ENCODE measurements at places on chromosomes 11 and 22. TPM values are rescaled to one million over a fixed set of nuclear protein-coding genes. Genes with fewer than 3 reads are reported as not detected.

DNA sequence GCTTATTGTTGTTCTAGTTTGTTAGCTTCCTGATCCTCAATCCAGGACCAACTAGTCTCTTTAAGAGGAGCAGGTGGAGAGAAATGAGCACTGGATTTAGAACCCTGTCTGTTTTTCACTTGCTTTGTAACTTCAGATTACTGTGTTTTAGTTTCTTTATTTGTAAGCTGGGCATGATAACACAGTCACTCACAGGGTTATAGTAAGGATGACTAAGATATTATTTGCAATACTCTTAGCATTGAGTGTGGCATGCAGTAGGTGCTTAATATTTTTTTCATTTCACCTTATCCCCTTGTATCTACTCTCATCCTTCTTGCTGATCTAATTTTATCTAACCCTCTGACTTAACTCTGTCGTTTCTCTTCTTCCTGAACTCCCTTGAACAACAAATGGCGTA is 33.8 kb downstream of the DNHD1 start:
- DNase-seq = no peak

DNA sequence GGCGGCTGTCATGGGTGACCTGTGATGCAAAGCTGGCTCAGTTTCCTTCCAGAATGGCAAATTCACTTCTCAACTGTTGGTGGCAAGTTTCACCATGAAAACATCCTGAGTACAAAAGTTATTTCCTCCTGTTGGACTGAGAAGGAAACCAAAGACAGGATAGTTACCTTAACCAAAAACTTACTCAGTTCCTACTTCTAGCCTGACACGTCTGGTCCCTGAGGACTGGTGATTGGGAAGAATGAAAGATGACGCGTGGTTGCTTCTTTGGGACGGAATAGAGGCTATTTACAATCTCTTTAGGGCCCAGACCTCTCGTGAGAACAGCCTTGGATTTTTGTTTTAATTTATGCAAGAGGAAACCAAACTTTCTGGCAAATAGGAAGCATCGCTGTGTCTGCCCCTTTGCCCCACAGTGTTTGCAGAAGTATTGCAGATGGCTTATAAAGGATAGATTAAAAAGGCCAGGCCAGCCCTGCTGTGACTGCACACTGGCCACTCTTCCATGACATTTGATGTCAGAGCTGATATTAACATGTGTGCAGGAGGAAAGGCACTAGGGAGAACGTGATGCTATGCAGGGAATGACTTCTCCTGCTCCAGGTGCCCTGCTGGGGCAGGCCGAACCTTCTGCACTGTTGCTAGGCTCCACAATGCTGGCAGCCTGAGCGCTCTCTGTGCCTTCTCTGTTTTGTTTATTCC is 7.6 kb downstream of the VPS26B start:
- DNase-seq = no peak

DNA sequence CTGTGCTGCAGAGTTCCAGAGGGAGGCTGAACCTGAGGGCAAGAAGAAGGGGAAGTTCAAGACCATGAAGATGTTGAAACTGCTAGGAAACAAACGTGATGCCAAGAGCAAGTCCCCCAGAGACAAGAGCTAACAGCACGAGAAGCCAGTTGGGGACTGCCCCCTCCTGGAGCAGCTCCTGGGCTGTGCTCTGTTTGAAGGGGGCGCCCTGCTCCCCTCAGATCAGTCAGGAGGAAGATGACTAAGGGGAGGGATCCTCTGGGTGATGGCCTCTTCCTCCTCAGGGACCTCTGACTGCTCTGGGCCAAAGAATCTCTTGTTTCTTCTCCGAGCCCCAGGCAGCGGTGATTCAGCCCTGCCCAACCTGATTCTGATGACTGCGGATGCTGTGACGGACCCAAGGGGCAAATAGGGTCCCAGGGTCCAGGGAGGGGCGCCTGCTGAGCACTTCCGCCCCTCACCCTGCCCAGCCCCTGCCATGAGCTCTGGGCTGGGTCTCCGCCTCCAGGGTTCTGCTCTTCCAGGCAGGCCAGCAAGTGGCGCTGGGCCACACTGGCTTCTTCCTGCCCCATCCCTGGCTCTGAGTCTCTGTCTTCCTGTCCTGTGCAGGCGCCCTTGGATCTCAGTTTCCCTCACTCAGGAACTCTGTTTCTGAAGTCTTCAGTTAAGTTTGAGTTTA is 12.6 kb downstream of the C22orf23 start:
- DNase-seq = no peak

GRCh38 chr22:17583151-17583550 is 19.9 kb downstream of the SLC25A18 start:
- no peak for DNase-seq

- DNase-seq = no peak
Observed at GRCh38 chr22:45421349-45422055, 8.0 kb downstream of the RIBC2 start.

- DNase-seq = no peak
Observed at GRCh38 chr11:81246941-81247340, 1486.7 kb downstream of the FAM181B start.

- DNase-seq = no peak
Observed at GRCh38 chr11:60428517-60428916, 855 bp upstream of the MS4A5 start.

DNA sequence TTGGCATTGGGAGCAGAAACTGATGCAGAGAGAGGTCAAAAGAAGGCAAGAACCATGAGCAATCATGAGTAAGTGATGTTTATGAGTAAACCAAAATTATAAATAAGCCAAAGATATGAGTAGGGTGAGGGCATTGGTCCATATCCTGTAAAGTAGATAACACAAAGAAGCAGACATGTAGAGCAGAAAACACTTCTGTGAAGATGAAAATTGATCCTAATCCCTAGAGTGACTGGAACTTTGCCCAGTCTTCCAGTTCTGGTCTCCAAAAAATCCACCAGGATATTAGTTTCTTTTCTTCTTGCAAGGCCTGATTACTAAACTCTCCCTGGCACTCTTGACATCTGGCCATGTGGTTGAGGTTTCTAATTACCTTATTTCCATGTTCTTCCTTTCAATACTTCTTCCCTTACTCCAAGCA is 13.7 kb upstream of the DRD2 start:
- no peak for DNase-seq

GRCh38 chr11:115665175-115665821 is 161.1 kb upstream of the CADM1 start:
- DNase-seq = no peak

GRCh38 chr11:3134651-3135480 is 30.2 kb downstream of the OSBPL5 start:
- DNase-seq = no peak

GRCh38 chr11:118572981-118573550 is 857 bp downstream of the ARCN1 start:
- peak; percentile 57 for DNase-seq

GRCh38 chr22:43118953-43119458 is 8.5 kb downstream of the BIK start:
- no peak for DNase-seq

DNA sequence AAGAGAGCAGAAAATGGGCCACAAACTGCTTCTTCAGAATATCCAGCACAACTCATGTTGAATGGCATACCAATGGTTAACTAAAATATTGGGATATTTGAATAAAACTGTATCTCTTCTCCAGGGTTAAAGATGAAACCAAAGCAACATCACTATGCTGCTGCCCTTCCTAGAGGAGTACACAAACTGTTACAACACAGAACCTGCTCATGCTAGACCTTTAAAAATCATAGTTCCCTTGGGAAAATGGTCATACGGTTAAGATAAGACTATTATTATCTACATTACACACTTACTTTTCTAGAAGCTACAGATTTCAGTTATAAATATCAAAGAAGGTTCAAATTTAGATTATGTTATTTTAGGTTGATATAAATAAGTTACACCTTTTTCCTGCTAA is 78.6 kb upstream of the TP53AIP1 start:
- no peak for DNase-seq

GRCh38 chr22:19987394-19988306 is 29.0 kb downstream of the ARVCF start:
- DNase-seq = no peak

DNA sequence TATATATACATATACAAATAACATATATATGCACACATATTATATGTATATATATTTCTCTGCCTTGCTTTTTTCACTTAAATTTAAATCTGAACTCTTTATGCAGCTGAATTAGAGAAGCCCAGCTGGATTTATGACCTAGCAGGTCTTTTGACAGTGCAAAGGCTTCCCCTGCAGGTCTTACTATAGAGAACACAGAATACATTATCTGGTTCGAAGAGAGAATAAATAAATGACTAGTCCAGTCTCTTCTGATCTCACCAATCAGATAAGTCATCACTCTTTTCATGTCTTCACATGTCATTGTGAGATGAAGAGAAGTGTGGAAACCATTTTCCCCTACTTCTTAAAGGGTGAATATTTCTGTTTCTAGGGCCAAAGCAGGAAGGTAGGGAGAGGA is 58.2 kb downstream of the OR10A6 start:
- no peak for DNase-seq

GRCh38 chr11:36412781-36413383 is 97.2 kb downstream of the TRAF6 start:
- no peak for DNase-seq

DNA sequence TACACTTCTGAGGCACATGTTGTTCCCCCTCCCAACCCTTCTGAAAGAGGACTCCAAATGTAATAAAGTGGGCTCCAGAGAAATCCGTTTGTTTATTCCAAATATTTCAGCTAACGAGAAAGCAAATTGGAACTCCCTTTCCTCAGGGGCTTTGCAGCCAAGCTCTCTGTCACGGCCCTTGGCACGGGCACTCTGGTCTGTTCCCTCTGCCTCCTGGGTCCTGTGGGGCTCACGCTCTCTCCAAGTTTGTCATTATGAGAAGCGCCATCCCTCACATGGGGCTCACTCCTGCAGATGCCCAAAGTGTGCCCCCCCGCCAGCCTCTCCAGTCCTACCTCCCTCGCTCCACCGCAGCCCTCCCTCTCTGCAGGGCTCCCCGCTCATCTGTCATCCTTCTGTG is 125.4 kb upstream of the POU2AF2 start:
- DNase-seq = no peak

DNA sequence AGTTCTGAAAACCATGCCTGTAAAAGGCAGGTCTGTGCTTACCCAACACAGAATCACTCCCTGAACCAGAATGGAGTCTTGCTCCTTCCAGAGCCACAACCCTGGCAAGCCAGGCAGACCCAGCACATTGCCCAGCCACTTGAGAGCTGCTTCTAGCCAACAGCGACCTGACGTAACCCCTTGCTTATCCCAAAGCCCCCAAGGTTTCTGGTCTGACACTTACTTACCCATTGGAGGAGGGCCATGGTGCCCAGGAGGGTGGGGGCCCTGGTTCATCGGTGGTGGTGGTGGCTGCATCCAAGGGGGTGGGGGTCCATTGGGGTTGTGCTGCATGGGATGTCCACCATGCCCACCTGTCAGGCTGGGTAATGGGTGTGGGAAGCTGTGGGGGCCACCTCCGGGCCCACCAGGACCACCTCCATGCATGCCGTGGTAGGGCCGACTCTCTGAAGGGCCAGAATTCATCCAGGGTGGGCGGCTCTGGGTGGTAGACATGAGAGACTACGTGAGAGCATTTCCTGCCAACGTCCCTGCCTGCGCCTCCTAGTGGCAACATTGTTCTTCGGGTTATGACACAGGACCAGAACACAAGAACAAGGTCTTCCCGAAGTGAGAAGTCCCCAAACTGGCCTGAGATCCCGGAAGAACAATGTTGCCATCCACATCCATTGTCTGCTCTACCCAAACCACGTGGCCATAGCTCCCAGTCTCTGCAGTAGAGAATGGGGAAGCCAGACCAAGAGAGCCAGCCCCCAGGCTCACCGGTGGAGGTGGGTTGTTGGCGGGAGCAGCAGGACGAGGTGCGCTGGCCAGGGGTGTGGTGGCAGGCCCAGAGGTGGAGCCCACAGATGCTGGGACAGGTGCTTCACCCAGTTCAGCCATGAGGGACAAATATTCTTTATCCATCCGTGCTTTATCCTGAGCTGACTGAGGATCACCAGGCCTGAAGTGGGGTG is 7.8 kb upstream of the PYGM start:
- DNase-seq = peak; percentile 90

DNA sequence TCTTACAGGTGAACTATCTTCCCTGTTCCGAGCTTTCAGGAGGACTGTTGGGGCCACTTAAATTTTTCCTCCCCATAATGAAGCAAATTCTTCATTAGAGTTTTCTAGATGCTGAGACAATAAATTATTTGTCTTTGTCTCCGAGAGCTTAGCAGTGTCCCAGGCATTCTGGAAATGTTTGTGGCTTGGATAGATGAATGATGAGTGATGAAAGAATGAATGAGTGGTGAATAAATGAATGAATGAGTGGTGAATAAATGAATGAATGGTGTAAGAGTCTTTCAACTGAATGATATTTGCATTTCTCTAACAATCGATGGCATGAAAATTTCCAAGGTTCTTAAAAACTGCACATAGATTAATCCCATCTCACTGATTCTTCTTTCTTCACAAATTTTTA is 52.8 kb downstream of the AHNAK start:
- no peak for DNase-seq

The SEC14L6 gene
- total RNA-seq = not detected

The ARHGAP8 gene
- 2.7 TPM for total RNA-seq

The FAM83F gene
- 1.8 TPM for total RNA-seq

The BIRC3 gene
- total RNA-seq = 105 TPM

The XKR3 gene
- total RNA-seq = not detected

The KRTAP5-11 gene
- total RNA-seq = not detected

The ENTHD1 gene
- 0.64 TPM for total RNA-seq

The P2RX6 gene
- total RNA-seq = 0.12 TPM

The OR6T1 gene
- not detected for total RNA-seq
